NCI-H1105 (cell line): ENCODE measurements at places on chromosomes 3 and 15.

- DNase-seq = peak; percentile 92
Observed at GRCh38 chr15:90191794-90192509, 9.2 kb upstream of the SEMA4B start.

DNA sequence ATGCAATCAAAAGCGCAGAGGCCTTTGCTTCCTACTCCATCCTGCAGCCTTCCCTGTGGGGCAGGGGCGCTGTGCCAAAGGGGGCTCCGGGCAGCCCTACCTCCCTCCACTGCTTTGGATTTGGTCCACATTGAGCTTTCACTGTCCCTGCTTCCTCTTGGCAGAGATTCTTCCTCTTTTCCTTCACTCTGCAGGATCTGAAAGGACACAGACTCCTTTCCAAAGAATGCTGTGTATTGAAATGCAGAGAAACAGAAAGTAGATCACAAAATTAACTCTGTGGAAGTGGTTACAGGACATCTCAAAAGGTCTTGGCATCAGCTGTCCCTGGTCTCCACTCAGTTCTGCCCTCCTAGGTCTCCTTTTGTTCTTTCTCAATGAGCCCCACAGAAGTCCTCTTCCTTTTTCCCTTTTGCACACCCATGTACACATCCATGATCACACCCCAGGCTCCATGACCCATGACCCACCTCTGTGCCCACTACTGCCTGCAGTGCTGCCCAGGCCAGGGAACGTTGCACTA lies 64.1 kb downstream of the CCR1 start:
- no peak for DNase-seq

DNA sequence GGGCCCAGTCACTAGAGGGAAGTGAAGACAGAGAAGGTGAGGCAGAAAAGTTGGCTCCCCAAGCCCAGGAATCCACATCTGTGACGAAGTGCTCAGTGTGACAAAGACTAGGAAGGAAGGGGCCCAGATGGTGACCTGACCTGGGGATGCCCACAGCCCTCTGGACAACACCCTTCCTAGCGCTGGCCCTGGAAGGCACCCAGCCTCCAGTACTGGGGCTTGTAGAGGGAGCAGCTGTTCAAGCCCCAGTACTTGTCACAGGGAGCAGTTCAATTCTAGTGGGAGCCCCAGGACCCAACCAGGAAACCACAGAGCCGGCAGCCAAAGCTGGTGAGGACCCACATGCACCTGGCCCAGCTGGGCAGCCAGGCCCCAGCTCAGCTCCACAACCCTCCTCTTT lies 190.8 kb downstream of the XXYLT1 start:
- no peak for DNase-seq

DNA sequence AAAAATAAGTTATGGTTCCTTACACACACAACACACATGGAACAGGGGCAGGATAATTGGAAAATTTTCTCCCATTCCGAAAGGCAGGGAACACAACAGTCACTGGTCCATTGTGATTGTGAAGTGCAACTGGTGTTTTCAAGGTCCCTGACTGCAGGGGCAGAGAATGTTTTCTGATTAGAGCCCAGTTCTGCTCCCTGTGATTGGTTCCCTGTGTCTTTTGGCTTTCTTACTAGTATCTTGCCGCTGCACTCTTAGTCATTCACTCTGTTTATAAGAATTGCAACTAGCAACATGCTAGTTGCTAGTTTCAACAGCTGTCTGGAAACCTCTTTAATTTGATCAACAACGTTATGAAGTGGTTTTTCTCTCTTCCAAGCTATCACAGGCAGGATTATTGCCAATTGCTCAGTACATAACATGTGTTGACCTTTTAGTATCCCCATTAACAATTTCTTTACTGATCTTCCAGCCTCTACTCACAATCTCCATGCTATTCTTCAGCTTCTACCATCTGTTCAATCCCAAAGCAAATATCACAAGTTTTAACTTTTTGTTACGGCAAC lies 177.5 kb downstream of the EPHA6 start:
- no peak for DNase-seq

DNA sequence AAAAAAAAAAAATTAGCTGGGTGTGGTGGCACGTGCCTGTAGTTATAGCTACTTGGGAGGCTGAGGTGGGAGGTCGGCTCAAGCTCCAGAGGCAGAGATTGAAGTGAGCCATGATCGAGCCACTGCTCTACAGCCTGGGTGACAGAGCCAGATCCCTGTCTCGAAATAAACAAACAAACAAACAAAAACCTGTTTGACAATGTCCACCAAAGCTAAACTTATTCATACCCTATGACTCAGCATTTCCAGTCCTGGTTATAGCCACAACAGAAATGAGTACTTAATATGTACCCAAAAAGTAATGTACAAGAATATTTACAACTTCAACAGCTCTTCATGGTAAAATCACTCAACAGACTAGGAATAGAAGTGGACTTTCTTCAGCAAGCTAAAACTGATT lies 31.1 kb downstream of the SERP1 start:
- DNase-seq = no peak

DNA sequence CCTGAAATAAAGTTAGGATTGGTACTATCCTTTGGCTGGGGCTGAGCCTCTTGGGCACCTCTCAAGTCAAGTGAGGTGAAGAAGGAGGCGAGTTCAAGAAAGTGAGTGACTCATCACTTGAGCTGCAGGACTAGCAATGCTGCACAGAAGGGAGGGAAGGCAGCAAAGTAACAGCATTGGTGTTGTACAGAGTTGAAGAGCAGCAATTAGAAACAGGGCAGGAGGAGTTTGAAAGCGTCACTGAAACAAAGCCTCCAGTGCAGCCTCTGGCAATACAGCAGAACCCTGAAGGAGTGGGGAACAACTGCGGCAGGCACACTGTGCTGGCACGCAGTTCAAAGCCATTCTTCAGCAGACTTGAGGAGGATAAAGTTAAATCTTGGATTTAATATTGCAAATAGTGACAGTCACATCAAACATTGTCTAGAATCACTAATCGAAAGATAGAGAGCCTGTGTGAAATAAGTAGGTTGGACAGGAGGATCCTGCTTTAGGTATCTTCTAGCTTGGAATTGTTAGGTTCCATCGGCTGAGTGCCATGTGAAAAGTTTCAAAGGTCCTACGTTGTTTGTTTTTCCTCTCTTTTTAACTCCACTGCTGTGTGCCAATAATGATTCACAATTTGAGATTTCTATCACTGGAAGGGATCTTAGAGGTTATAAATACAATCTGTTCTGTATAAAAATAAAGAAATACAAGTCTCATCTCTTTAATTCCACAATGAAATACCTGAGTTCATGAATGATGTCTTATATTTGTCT lies 479.8 kb downstream of the NAALADL2 start:
- DNase-seq = no peak

- no peak for DNase-seq
Observed at GRCh38 chr3:20669184-20669583, 483.2 kb upstream of the SGO1 start.

GRCh38 chr15:33848011-33848410 lies 120.3 kb upstream of the CHRM5 start:
- DNase-seq = no peak

DNA sequence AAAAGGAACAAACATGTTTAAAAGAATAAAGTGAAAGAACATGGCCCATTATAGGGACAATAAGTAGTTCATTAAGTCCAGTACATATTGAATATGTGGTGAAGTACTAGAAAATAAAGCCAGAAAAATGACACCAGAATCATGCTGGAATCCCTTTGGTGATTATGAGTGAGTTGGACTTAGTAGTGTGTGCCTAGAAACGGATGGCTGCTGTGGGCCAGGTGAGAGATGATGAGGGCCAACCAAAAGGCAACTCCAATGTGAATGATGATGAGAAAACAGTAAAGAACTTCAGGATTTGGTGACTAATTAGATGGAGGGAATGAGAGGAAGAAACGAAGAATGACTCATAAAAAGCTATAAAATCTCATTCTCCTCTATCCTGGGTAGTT lies 3.3 kb downstream of the CRYGS start:
- no peak for DNase-seq

DNA sequence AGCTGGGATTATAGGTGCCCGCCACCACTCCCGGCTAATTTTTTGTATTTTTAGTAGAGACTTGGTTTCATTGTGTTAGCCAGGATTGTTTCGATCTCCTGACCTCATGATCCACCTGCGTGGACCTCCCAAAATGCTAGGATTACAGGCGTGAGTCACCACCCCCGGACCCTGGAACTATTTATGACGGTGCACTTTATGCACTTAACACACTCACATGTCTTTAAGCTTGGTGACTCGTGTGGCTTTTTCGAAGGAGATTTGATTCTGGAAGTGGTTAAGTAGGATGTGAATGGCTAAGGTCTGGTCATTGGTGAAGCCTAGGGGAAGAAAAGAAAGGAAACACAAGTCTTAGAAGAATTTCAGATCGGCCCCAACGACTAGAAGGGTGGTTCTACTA lies 20.3 kb downstream of the BBS4 start:
- no peak for DNase-seq

DNA sequence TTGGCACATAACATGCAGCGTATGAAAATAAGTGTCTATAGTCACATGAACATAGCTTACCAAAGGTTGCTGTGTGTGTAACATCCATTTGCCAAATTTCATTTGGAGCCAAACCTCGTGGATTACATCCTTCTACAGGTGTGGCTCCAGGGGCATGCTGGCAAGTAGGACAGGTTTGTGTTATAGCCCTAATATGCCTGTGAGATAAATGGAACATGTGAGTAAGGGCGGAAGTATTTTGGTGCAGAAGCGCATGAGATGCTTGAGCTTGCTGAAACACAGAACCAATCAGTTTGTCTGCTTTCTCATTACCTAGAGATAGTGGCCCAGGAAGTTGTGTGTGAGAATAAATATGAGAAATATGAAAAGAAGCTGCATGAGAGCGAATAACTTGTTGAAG lies 21.8 kb upstream of the XCR1 start:
- DNase-seq = no peak

- DNase-seq = peak; percentile 91
Observed at GRCh38 chr3:135503760-135504686, 461.5 kb upstream of the PPP2R3A start.

DNA sequence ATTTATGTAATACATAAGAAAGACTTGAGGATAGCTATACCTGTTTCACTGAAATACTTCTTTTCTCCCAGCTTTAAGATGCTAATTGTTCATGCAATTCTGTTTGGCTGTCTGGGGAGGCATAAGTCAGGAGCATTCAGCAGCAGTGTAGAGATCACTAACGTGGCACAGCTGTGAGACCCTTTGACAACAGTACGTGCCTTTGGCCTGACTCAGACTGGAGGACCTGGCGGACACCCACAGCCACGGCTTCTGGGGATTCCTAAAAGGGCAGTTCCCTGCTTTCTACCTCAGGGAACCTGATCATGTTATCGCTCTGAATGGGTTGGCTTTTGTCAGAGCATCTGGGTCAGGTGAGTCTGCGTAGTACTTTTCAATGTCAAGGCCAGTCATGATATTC lies 295.0 kb upstream of the ICE2 start:
- no peak for DNase-seq

GRCh38 chr3:157999246-157999645 lies 107.0 kb downstream of the SHOX2 start:
- DNase-seq = peak; percentile 96

GRCh38 chr15:41633609-41634008 lies 26.6 kb upstream of the MGA start:
- DNase-seq = no peak

DNA sequence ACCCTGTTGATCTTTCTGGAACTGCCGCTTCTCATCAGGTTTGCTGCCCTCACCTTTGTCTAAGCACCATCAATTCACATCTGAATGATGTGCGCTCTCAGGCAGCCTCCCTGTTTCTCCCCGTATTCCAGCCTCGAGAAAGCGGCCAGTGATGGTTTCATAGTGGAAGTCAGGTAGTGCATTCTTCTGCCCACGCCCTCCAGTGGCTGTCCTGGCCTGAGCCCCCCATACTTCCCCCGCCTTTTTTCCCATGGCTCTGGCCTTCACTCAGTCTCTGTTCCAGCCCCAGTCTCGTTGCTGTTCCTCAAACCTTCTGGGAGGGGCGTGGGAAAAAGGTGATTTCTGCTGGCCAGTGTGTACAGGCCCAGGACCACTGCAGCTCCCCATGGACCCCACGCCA lies 101.3 kb downstream of the ASB7 start:
- no peak for DNase-seq

GRCh38 chr15:90062023-90062442 lies 40.2 kb downstream of the IDH2 start:
- peak; percentile 70 for DNase-seq

DNA sequence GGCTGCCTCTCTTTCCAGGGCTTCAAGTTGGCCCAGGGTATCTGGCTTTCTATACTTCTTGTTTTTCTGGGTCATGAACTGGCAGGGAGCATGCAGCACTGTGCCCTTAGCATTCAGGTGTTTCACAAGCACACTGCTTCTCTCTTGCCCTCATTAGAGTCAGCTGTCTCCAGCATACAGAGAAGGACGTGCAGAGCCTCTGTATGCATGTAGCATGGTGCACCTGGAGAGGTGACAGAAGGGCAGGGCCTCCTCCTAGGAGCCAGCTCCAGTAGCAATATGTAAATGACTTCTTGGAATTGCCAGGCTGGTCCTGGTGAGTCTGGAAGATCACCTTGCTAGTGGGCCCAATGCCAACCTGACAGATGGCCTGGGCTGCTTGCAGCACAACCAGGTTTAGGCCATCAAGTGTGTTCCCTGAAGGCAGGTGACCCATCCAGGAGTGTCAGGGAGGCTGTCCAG lies 44.8 kb upstream of the ATP2C1 start:
- peak; percentile 94 for DNase-seq

GRCh38 chr3:148408667-148409066 lies 289.0 kb upstream of the AGTR1 start:
- no peak for DNase-seq

DNA sequence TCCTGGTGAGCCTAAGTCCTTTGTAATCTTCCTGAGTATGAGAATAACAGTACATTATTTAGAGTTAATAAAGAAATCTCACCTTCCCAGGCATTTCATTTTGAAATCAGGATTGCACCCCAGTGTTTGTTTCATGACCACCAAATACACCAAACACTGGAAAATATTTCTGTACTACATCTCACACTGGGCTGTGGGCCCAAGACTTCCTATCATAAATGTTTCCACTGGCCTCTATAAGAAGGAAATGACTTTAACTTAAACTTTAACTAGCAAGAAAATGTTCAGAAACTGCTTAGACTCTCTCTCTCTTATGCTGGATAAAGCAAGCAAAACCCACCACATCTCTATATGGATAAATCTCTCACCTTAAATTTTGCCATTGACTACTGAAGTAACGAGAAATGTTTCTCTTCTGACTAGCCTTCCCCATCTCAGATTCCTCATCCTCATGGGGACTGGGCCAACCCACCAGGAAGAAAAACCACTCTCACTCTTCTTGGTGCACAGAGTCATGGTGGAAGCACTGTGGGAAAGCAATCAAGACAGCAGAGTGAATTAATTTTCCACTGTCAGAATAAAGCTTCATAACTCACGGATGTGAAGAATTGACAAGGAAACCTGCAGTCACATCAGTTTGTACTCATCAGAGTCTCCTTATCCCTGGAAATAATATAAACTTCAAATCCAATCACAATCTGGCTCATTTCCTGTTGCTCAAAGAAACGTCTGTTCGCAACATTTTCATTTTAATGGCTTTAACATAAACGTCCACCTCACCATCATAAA lies 859.6 kb downstream of the EPHA3 start:
- DNase-seq = no peak

DNA sequence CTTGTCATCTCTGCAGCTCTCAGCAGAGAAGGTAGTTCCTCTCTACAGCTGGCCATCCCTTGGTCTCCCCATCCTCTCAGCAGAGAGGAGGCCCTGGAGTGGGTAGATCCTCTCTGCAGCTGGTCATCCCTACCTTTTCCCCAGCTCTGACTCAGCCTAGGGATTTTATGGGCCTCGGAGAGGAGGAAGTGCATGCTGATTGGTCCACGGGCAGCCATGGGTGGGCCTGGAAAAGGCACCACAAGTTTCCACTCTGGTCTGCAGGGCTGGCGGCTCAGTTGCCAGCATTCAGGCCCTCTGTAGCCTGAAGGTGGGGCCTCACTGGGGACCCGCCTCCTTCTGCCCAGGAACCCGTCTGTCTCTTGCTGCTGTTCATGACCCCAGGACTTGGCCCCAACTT lies 36.9 kb downstream of the NR1D2 start:
- no peak for DNase-seq
